Activated CD4-positive, alpha-beta T cell treated with anti-CD3 and anti-CD28 coated beads, Interleukin-2, Interleukin-4, amounts not matched to agents 100 ng/mL and 50 ng/mL, durations not matched to agents 16 hours and 8 hours (primary cell): ENCODE measurements at places on chromosomes 16 and 17.

- DNase-seq = no peak
Measured at GRCh38 chr17:36859003-36859300, 78.3 kb upstream of the LHX1 start.

DNA sequence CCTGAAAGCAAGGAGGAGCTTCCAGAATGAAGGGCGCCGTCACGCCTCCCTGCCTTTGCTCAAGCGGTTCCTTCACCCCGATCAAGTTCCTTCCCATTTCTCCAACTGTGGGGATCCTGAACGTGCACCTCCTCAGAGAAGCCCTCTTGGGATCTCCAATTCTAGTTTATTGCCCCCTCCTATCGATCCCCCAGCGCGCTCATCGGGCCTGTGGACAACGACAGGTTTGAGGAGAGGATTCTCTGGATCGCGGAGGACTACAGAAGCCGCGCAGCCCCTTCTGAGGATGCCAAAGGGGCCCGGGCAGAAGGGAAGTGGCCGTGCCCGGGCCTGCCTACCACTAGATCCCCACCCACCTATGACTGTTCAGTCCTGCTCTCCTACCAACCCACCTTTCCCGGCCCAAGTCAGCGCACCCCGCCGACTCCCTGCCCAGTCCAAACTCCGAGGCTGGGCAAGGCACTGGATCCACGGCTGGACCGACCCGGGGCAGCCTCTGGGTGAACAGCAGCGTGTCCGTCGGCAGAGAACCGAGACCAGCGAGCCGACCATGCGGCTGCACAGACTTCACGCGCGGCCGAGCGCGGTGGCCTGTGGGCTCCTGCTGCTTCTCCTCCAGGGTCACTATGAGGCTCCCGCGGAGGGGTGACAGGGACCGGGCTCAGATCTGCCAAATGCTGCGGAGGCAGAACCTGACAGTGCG lies 12.8 kb upstream of the CES3 start:
- DNase-seq = no peak

- no peak for DNase-seq
Measured at GRCh38 chr16:48444574-48444973, 59.4 kb upstream of the SIAH1 start.

- no peak for DNase-seq
Measured at GRCh38 chr16:78950768-78951167, 649.8 kb downstream of the MAF start.
